ENCODE measurements at places on chromosomes 3 and 15. TPM values are rescaled to one million over a fixed set of nuclear protein-coding genes. Genes with fewer than 3 reads are reported as not detected.

SLC9A9 gene
- total RNA-seq, result 35.2 TPM

OR5K2 gene
- total RNA-seq, result not detected

AHSG gene
- total RNA-seq, result not detected

DNA sequence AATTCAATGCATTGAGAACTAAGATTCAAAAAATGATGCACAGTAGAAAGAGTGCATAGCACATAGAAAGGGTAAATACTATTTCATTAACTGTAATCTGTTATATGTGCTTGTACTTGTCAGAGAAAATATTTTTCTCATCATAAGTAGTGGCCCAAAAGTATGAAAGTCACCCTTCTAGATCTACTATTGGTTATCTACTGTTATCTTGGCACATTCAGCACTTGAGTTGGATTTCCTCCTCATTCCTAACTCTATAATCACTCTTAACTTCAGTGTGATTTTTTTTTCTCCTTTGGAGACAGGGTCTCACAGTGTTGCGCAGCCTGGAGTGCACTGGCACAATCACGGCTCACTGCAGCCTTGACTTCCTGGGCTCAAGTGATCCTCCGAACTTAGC, 194.4 kb downstream of the PCCB start:
- no peak for DNase-seq

GRCh38 chr3:56870436-56870835, 68.7 kb upstream of the ARHGEF3 start:
- DNase-seq, result no peak

USP19 gene
- 29.0 TPM for total RNA-seq

DNA sequence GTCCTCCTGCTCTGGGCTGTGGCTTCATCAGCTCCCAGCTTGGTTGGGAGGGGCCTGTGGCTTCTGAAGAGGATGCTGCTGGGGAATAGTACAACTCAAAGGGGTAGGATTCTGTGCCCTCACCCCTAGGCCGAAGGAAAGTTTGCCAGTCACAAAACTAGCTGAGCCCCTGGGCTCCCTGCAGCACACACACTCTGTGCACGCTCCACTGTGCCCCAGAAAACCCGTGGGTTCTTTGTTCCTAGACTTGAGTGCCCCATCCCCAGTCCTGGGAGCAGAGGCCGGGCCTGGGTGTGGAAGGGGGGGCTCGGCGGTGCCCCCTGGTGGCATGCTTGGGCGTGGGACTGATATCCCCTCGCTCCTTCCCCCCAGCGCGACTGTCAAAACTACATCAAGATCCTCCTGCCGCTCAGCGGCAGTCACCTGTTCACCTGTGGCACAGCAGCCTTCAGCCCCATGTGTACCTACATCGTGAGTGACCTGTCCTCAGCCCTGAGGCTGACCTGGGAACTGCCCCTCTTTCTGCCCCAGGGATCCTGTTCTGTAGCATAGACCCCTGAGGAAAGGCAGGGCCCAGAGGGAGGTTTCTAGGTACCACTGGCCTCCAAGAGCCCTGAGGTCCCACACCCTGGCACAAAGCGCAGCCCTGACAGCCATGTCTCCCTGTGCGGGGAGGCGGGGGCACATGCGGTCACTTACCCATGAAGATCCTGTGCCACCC, 14.2 kb downstream of the CIB1 start:
- DNase-seq, result no peak
